ENCODE measurements at places on chromosomes 11 and 22.

- no peak for DNase-seq
Measured at GRCh38 chr11:120338107-120338933, 2.1 kb downstream of the ARHGEF12 start.

DNA sequence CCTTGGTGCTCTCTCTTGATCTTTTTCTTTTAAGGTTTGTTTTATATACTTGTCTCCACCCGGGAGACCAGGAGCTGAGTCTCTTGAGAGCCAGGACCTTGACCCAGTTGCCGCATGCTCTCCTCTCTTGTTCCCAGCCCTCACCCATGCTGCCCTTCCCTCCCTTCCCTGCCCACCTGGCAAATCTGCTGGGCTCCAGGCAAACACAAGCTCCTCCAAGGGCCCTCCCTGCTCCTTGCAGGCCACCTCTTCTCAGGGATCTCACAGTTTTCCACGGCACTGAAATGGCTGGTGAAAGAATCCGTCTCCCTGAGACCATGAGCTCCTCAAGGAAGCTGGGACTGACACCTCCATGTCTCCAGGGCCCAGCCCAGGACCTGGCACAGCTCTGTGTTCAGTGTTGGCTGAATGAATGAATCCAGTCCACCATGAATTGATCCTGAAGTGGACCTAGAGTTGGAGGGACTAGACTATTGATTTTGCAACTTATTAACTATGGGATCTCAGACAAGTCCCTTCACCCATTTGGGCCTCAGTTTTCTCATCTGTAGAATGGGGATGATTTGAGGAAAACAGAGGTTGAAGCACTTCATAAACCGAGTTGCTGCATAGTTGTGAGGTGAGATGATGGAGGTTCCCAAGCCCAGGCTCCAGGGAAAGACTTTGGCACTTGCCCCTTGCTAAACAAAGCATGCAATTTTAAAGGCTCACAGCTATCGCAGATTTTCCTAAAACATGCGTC is 25.1 kb upstream of the FBLN1 start:
- DNase-seq = no peak

GRCh38 chr22:48096411-48096810 is 1334.0 kb downstream of the TBC1D22A start:
- DNase-seq = no peak

DNA sequence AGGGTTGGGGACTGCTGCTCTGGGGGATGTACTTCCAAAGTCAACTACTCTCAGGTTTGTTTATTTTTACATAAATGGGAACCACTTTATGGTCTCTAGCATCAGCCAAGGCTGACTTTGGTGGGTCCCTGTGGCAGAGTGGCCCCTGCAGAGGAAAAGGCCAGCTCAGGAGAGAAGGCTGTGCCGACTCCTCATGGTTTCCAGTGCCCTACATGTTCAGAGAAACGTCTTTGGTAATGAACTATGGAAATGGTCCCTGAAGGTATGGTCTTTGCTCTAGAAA is 3.0 kb upstream of the ZDHHC8 start:
- DNase-seq = no peak

GRCh38 chr11:126756421-126756820 is 244.1 kb downstream of the KIRREL3 start:
- DNase-seq = no peak

DNA sequence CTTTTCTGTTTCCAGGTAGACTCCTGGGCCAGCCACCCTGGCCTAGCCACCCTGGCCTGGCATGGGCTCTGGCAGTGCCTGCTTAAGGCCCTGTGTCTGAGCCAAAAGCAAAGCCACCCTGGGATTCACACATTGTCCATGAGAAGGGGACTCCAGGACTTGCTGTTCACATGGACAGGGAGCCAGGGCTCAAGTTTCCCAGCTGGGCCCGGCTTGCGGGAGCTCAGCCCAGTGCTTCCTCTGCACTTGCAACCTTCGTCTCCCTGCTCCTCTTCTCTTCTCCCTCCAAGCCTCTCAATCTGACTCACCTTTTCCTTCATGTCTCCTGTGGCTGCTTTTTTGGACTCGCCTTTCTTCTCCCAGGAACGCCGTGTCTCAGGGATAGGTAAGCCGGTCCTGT is 130.3 kb downstream of the MICAL2 start:
- no peak for DNase-seq

GRCh38 chr22:24473284-24473683 is 21.8 kb upstream of the UPB1 start:
- no peak for DNase-seq

- DNase-seq = no peak
Measured at GRCh38 chr11:45593992-45594391, 71.4 kb downstream of the CHST1 start.

DNA sequence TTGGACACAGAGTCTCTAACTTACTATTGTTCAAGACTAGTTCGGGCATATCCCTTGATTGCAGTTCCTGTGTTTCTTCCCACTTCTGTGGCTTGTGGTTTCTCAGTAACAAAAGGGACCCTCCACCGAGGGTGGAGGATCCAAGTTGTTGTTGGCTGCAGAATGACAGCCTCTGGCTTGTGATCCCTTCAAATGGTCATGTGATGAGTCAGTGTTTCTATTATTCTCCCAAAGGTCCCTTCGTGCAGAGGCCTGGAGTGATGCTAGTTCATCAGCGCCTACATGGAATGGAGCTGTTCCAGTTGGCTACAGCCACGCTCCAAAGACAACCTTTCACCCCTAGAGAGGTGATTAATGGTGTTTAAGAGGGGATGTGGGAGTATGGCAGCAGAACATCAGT is 2.6 kb upstream of the VWCE start:
- peak; percentile 90 for DNase-seq
